ENCODE measurements at places on chromosomes 12 and 14.

- DNase-seq = no peak
These were observed 152.4 kb downstream of the MED13L start for GRCh38 chr12:116125084-116125483.

- DNase-seq = no peak
These were observed 59.9 kb upstream of the IFNG-AS1 start for GRCh38 chr12:67929384-67929772.

GRCh38 chr12:60803147-60803546, 1207.3 kb downstream of the SLC16A7 start:
- no peak for DNase-seq

DNA sequence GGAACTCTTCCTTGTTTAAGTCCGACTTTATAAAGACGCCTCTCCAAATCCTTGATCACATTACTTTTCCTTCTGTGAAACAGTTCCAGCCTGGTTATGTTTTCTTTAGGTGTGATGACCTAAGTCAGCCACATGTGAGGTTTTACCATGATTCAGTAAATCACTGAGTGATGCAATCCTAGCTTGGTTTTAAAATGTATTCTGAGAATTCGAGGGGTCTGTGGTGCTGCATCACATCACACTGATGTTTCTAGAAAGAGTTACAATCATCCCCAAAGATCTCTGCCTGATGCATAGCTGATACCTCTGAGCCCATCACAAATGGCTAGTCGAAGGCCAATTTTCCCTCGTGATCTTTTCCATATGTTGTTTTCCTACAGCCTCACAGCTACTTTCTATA, 152.7 kb downstream of the ANO2 start:
- no peak for DNase-seq

GRCh38 chr12:116544656-116545055, 14.5 kb upstream of the MAP1LC3B2 start:
- no peak for DNase-seq

- no peak for DNase-seq
These were observed 1.5 kb upstream of the ULK1 start for GRCh38 chr12:131892711-131893604.

DNA sequence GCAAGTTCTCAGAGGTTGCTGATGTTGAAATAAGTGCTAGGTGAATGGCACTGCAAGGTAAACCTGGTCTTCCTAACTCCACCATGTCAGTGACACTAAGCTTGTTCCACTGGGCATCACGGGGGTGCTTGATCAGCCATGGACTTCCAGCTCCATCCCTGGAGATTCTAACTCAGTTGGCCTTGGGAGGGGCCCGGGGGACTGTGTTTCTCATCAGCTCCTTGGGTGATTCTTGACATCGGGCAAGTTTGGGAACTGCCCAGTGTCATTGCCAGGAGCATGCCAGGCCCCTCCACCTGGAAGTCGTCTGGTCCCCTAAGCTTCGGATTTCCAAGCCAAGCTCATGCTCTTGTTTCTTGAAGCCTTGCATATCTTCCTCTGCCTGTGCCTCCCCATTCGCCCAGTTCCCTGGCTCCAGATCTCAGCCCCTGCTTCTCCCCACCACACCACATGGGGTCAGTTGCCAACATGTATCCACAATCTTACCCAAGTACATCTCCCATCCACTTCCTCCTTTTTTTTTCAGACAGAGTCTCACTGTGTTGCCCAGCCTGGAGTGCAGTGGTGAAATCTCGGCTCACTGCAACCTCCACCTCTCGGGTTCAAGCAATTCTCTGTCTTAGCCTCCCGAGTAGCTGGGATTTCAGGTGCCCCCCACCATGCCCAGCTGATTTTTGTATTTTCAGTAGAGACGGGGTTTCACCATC, 30.7 kb upstream of the RFLNA start:
- no peak for DNase-seq

DNA sequence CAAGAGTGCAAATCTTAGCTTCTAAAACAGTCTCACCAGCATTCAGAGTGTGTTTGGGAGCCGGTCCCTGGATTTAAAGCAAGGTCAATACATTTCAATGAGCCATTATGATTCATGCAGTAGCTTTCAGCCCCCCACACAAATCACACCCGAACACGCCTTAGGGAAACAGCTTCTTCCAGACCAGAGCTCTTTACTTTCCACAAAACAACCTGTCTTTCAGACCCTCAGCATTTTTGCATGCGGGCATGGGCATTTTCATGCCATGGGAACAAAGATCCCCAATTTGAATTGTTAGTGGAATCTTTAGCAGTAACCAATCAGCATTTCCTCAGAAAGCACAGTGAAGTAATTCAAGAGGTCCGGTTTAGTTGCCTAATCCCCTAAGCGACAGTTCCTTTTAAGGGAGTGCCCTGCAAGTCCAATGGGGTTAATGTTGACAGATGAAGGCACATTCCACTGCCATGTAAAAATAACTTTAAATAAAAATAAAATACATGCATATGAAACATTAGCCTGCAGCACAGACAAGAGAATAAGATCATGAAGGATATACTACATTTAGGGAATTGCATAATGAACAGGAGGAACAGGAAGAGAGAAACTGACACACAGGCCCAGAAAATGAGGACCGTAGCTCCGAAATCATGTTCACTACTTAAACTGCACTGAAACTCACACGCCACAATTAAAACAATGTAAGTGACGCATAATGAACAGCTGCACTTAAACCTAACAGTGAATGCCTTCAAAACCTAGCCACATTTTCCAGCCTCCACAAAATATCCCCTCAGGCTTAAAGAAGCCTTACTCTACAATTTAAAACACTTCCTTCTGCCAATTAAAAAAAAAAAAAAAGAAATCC, 4.0 kb downstream of the VPS37B start:
- no peak for DNase-seq

DNA sequence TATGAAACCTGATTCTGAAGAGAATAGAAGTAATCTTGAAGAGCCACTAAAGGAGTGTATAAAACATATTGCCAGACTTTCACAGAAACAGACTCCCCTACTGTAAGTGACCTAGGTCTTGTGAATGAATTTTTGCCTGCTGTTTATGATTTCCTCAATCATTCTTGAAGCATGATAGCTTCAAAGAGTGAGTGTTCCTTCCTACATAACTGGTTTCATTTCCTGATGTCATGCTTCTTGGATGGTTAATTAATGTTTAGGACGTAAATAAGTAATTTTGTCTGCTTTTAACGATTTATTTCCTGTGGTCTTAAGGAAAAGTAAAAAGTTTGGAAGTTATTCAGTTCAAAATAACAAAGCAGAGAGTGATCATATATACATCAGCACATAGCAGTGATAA, 129.8 kb downstream of the PIK3C2G start:
- no peak for DNase-seq

DNA sequence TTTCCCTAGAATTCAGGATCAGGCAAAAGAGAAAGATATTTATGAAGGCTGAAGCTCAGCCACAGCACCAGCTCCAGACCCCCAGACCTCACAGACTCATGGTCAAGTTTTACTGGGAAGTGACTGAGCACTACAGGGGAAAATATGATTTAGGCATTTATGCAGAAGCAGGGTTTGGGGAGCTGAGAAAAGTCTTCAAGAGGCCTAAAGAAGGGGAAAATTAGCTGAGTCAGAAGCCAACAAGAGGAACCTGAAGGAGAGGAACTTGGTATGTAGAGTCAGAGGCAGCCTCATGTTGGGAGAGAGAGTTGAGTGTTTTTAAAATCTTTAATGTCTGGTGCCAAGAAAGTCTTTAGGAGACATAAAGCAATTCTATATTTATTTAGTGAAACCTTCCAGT, 63.0 kb downstream of the FOS start:
- DNase-seq = no peak

DNA sequence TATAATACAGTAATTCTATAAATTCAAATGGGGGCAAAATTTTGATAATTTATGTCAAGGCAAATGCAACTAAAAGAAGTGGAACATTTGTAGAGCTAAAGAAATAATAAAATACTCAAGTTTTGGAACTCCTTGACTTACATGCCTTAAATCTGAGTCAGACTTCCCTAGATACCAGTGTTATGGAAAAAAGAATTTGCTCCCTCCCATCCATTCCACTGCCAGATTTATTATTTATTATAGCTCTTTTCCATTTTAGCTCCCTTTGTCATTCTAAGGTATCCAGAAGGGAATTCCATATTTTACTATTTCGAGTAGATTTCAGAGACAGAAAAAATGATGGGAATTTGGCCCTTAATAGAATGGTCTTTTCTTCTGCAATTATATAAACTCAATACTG, 44.0 kb downstream of the RHOJ start:
- DNase-seq = no peak

GRCh38 chr14:64114166-64114565, 180.0 kb downstream of the ESR2 start:
- DNase-seq = no peak

GRCh38 chr12:18457362-18457761, 196.0 kb downstream of the PIK3C2G start:
- no peak for DNase-seq

DNA sequence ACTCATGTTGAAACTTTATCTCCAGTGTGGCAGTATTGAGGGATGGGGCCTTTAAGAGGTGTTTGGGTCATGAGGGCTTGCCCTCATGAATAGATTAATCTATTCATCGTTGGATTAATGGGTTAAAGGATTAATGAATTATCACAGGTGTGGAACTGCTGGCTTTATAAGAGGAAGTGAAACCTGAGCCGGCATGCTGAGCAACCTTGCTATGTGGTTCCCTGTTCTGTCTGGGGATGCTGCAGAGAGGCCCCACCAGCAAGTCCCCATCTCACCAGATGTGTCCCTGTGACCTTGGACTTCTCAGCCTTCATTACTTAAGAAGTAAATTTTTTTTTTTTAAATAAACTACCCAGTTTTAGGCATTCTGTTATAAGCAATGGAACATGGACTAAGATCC, 109.6 kb downstream of the DYRK2 start:
- DNase-seq = no peak

GRCh38 chr12:10562306-10562933, 51.0 kb downstream of the MAGOHB start:
- DNase-seq = no peak

GRCh38 chr14:70350078-70350477, 9.4 kb downstream of the COX16 start:
- DNase-seq = no peak

GRCh38 chr14:68368850-68369249, 424.0 kb downstream of the ZFP36L1 start:
- no peak for DNase-seq

DNA sequence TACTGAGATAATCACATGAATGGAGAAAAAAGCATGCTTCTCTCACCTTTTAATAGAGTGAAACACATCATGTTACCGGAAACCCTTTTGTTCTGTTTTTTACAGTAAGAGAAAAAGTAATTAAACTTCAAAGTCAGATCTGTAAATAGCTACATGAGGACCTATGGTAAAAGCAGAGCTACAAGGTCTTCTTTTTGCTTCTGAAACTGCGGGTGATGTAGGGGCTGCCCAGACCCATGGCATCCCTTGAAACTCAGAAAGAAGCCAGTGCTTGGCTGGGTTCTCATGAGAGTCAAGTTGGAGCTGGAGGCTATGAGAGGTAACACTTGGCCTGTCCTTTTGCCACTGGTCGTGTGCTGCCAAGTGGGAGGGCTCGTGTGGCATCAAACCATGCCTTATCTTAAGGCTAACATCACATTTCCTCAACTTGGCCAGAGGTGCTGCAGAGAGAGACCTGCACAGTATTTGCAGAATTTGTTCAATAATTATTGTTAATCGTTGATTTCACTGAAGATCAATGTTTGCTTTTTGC, 47.6 kb downstream of the EML1 start:
- DNase-seq = no peak

- no peak for DNase-seq
These were observed 37.0 kb downstream of the BTG1 start for GRCh38 chr12:92108651-92109050.

- no peak for DNase-seq
These were observed 120.8 kb downstream of the SLC5A8 start for GRCh38 chr12:101089271-101089670.

- DNase-seq = no peak
These were observed 53.4 kb downstream of the RGS6 start for GRCh38 chr14:71985538-71986189.
